ENCODE measurements at places on chromosomes 6 and 20. TPM values are rescaled to one million over a fixed set of nuclear protein-coding genes. Genes with fewer than 3 reads are reported as not detected.

The POU5F1 gene
- total RNA-seq: not detected

GRCh38 chr6:38824243-38824894 lies 109.3 kb downstream of the DNAH8 start:
- DNase-seq: no peak

GRCh38 chr6:137660296-137660731 lies 166.1 kb upstream of the OLIG3 start:
- DNase-seq: no peak

The WASF1 gene
- total RNA-seq: 20.9 TPM

Data from endothelial cell of umbilical vein (primary cell).